ENCODE measurements at places on chromosomes 4 and X.
A peak's percentile ranks its signal among the peaks of the same experiment; 100 is the strongest.

- no peak for DNase-seq
Measured at GRCh38 chr4:5710065-5710960, 688 bp upstream of the EVC start.

GRCh38 chrX:88202149-88202548, 544.9 kb upstream of the CPXCR1 start:
- DNase-seq, result no peak

GRCh38 chrX:12901486-12901885, 4.9 kb upstream of the TLR8 start:
- DNase-seq, result peak; percentile 10

- DNase-seq, result peak; percentile 45
Measured at GRCh38 chrX:20265221-20265725, 1.4 kb downstream of the RPS6KA3 start.

- DNase-seq, result no peak
Measured at GRCh38 chr4:166075599-166075998, 202.6 kb downstream of the TLL1 start.

GRCh38 chr4:41366911-41367517, 110.3 kb downstream of the UCHL1 start:
- no peak for DNase-seq

- DNase-seq, result no peak
Measured at GRCh38 chr4:94426783-94427182, 25.0 kb upstream of the PDLIM5 start.

DNA sequence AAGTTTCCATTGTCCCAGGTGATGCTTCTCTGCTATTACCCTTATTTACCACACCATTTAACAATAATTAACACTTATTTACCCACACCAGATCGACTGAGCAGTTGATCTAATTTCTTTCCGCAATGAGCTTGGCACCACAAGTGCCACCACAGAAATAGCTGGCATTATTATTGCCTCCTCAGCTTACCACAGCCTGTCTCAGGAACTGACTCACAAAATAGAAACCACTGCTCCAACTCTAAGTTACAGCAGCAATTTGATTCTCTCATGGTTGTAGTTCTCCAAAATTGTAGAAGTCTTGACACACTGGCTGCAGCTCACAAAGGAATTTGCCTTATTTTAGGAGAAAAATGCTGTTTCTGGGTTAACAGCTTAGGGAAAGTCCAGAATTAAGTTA, 22.5 kb downstream of the ZNF721 start:
- DNase-seq, result no peak

DNA sequence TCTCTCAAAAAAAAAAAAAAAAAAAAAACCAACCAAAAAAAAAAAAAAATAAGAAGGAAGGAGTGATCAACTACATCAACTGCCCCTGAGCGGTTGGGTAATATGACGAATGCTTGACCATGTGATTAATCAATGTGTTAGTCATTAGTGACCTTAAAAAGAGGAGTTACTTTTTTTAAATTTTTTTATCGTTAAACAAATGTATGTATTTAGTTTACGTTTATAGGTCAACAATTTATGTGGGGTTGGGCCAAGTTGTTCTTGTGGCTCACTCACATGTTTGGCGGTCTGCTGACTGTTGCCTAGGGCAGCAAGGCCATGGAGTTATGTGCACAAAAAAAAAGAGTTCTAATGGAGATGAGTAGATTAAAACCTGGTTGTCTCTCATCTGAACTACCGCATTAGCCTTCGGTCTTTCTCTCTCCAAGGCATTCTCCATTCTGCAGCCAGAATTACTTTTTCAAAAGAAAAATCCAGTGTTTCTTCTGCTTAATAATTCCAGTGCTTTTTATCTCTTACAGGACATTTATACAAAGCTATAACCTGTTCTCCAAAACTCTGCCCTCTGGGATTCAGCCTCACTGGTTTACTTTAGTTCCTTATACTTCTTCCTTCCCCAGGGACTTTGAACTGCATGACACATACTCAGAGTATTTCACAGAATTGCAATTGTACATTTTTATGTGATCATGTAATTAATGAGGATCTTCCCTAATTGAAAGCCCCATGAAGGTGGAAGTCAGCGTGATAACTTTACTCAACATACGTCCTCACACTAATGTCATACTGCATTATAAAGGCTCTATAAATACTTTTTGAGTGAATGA, 505.5 kb downstream of the ANKRD50 start:
- DNase-seq, result no peak

GRCh38 chr4:118340109-118340508, 12.7 kb downstream of the PRSS12 start:
- no peak for DNase-seq

- DNase-seq, result no peak
Measured at GRCh38 chrX:43527801-43528200, 128.3 kb upstream of the MAOA start.

DNA sequence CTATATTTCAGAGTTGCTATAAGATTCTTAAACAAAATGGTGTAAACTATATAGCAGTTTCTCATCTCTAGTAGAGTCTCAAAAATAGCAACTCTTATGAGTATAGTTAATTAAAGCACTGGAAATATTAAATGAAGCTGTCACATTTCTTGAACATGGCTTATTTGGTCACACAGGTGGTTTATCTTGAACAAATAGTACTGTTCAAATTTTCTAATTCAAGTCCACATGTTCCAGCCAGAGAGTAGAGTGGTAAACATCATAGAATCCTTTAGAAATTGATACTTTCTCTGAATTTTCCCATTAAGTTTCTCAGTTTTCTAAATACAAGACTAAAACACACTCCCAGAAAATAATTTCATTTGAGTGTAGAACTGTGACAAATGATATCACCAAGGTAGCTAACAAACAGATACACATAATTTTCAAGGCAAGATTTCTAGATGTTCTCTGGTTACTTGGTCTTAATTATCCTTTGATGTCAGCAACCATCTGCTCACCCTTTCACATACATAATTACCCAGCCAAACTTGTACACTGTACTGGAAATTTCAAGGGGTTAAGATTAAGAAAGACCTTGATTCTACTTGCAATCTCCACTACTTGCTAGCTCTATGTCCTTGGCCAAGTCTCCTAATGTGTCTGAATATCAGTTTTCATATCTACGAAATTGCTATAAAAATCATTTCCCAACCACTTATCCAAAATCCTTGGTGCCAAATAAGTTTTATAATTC, 24.3 kb upstream of the PAK3 start:
- no peak for DNase-seq

GRCh38 chr4:105461621-105462382, 12.1 kb downstream of the PPA2 start:
- DNase-seq, result no peak

- DNase-seq, result no peak
Measured at GRCh38 chr4:111283066-111283677, 660.3 kb upstream of the PITX2 start.

GRCh38 chr4:81914623-81915022, 442.9 kb upstream of the RASGEF1B start:
- no peak for DNase-seq

- DNase-seq, result no peak
Measured at GRCh38 chr4:80529026-80529425, 193.5 kb downstream of the CFAP299 start.

DNA sequence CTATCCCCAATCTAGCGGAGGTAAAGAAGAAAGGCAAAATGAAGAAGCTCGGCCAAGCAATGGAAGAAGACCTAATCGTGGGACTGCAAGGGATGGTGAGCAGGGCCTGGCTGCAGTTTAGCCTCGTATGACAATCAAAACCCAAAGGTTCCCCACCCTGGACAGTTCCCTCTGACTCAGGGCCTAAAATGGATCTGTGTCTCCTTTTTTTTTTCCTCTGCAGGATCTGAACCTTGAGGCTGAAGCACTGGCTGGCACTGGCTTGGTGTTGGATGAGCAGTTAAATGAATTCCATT, 986 bp downstream of the HDAC6 start:
- DNase-seq, result no peak

GRCh38 chr4:69239557-69240168, 25.1 kb upstream of the UGT2B11 start:
- no peak for DNase-seq

DNA sequence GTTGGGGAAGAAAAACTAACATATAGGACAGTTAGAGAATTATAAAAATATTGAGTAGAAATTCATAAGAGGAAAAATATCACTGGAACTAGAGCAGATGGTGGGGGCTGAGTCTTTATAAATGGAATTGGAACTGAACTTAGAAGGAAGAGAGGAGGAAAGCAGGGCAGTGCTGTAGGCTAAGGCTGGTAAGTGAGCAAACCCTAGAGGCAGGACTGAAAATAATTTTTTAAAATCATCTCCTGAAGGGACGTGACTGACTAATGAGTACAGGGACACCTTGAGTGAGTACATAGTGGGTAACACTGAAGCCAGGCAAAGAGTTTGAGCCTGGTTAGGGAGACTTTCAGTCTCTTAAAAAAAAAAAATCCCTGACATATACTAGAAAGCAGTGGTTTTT, 63.3 kb downstream of the GALNT7 start:
- no peak for DNase-seq

- DNase-seq, result no peak
Measured at GRCh38 chrX:139691843-139692505, 16.0 kb downstream of the MCF2 start.

DNA sequence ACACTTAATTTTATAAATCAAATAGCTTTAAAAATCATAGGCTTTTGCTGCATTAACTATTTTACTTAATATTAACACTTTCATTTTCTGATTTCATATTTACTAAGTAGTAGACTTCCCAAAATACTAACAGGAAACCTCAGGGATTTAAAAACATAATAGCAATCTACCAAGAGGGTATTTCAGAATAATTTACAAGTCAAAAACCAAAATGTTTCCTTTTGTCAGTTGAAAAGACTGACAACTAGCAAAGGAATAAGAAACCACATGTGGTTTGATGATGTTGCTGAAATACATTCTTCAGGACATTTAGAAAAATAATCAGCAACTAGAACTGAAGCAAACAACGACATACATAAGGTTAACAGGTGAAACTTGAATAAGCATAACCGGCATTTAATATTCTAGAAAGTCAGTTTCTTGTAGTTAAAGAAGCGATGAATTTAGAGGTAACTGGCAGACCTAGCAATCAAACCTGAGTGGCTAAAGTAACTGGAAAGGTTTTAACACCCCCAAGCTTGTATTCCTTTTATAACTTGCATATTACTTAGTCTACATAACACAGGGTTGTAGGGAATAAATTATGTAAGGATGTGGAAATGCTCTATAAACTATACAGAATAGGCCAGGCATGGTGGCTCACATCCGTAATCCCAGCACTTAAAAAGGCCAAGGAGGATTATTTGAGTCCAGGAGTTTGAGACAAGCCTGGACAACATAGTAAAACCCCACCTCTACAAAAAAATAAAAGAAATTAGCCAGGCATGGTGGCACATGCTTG, 40.0 kb downstream of the DHX15 start:
- DNase-seq, result no peak
